MM.1S (cell line): ENCODE measurements at places on chromosomes 16 and 17.

DNA sequence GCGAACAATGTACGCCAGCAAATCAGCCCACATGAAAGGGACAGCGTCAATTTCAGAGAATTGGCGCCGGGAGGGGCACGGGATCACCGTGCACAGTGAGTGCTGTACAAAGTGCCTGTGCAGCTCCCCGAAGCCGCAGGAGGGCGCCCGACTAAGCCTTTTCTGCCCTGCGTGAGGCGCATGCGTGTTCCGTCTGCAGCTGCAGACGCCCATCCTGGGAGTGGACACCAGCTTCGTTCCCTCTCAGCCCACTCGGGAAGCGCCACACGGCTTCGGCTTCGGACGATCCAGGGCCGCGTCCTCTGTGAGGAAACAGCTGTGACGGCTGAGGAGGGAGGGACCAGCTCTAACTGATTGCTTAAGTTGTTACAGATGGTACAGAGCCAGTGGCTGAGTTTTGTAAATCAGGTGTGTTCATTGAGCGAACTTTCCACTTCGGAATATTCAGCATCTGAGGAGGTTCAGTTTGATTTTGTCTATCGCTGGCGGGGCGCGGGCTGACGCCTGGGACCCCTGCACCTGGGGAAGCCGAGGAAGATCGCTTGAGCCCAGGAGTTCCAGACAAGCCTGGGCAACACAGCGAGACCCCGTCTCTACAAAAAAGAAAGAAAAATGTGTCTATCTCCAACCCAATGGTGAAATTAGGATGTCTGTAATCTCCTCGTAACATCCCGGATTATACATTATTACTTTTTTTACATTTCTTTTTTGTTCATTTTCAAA, 15.4 kb upstream of the ZNF287 start:
- H3K4me3 ChIP-seq, result no peak overlapping the region
- peaks cover 11% of the 10 kb centered on the region for H3K27me3 ChIP-seq
- H3K4me1 ChIP-seq, result no peaks in the 10 kb centered on the region
- no peaks in the 10 kb centered on the region for H3K36me3 ChIP-seq
- DNase-seq, result no peak

- H3K27me3 ChIP-seq, result no peaks in the 10 kb centered on the region
- no peak overlapping the region for H3K4me3 ChIP-seq
- H3K27ac ChIP-seq, result no peak overlapping the region
- DNase-seq, result no peak
- no peaks in the 10 kb centered on the region for H3K4me1 ChIP-seq
Observed at GRCh38 chr16:85915125-85915845, 16.3 kb downstream of the IRF8 start.

DNA sequence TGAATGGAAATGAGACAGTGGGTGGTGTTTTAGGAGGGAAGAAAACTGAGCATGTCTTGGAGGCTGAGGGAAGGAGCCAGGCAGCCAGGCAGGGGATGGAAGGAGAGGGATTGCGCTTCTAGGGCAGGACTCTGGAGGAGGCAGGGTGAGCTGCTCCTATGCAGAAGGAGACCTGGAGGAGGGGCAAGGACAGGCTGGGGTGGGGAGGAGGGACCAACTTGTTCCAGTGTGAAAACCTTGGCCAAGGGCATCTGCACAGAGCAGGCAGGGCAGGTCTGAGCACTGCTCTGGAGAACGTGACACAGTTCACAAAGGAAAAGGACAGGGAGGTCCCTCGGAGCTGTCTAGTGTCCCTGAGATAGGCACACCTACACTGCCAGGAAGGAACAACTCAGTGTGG, 5.5 kb downstream of the GALK1 start:
- H3K36me3 ChIP-seq, result no peaks in the 10 kb centered on the region
- H3K4me1 ChIP-seq, result peaks cover 8% of the 10 kb centered on the region; the same call in 1 of the 2 replicates
- H3K27me3 ChIP-seq, result no peaks in the 10 kb centered on the region
- H3K27ac ChIP-seq, result no peak overlapping the region
- DNase-seq, result no peak

DNA sequence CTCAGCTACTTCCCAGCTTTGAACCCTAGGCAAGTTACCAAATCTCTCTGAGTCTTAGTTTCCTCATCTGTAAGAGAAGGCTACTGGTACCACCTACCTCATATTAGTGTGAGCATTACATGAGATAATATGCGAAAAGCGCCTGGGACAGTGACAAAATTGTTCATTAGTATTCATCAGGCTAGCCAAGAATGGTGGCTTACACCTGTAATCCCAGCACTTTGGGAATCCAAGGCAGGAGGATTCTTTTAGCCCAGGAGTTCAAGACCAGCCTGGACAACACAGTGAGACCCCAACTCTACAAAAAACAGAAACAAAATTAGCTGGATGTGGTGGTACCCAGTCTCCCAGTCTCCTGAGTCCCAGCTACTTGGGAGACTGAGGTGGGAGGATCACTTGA, 3.3 kb downstream of the PLCD3 start:
- DNase-seq, result no peak
- 0 out of 2 replicates have a peak, but pooled peaks cover 8% of the 10 kb centered on the region for H3K27me3 ChIP-seq
- peaks cover 6% of the 10 kb centered on the region; the same call in 1 of the 2 replicates for H3K4me1 ChIP-seq
- no peak overlapping the region for H3K27ac ChIP-seq
- no peak overlapping the region for H3K4me3 ChIP-seq
